DMS79 (cell line): ENCODE measurements at places on chromosomes 6 and 20.

DNA sequence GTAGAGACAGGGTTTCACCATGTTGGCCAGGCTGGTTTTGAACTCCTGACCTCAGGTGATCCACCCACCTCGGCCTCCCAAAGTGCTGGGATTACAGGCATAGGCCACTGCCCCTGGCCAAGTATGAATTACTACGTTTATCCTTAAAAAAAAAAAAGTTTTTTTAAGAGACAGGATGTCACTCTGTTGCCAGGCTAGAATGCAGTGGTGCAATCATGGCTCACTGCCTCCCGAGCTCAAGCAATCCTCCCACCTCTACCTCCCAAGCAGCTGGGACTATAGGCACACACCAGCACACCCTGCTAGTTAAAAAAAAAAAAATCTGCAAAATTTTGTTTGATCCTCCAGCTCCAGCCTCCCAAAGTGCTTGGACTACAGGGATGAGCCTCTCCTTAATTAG is 23.1 kb downstream of the IYD start:
- no peak for DNase-seq

DNA sequence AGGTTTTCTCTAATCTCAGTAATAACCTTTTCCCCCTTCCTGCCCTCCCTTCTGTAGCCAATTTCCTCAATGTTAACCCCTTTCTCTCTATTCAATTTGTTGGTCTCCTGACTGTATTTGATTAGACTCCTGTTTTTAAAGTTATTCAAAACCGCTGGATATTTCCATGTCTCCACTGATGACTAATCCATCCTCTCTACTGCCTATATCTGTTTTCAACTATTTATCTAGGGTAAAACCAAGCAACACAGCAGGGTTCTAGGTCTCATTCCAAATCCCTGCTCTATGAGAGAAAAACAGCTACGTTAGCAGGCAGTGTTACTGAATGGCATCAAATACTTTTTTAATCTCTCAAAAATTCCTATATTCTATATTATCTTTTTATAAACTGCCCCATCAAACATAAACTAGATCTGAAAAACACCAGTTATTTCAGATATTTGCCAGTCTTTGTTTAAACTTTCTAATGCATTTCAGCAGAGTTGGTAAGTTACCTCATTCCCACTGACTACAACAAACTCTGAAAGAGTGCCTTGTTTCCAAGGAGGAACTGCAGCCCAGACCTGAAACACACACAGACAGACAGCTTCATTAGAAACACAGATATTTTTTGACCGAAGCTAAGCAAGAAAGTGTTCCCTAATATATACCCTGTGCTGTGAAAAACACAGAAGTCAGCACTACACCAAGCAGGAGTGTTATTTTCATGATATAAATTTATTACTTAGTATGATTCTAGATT is 8.2 kb downstream of the RTN4IP1 start:
- no peak for DNase-seq

DNA sequence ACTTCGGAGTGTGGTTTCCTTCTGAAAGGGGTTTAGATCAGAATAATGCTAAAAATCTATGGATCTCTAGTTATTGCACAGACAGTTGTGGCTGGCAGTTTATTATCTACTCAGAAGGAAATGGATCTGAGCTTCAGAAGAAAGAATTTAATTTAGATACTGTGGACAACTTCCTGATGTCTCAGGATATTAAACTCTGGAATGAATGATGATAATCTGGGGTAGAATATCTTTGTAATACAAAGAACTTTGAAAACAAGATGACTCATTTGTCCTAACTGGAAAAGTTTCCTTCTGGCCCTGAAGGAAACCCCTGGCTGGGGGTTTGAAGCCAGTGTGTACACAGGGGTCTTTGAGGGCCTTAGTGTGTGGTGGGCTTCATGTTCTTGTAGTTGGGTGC is 78.0 kb downstream of the EDN3 start:
- DNase-seq = no peak

GRCh38 chr20:61932199-61932592 is 133.5 kb downstream of the TAF4 start:
- no peak for DNase-seq

- no peak for DNase-seq
Observed at GRCh38 chr20:37243937-37244571, 17.6 kb downstream of the GHRH start.

DNA sequence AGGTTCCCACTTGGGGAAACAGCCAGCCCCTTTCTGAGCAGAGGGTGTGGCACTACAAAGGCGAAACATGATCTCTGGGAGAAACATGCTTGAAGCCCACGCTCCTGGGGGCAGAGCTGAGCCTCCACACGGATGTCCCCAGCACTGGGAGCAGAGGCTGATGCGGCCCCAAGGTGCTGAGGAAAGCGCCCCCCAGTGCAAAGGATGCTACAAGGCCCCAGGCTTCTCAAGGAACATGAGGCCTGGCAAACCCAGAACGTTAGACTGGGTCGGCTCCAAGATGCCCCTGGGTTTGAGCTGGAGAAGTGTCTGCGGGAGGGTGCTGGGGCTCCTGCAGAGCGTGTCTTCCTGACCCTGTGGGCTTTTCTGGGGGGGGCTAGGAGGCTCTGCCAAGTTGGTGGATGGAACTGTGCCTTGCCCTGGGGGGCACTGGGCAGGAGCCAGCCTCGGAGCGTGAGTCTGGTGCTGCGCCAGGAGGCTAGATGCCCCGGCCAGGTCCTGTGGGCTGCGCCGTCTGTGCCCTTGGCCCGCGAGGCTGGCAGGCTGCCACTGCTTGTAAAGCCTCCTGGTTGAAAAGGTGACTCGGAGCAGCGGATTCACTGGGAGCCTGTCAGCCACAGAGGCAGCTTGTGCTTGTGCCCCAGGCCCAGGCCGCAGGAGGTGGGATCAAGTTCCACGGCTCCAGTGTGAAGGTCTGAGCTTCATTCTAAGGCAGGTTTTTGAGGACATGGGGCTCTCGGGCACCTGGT is 8.1 kb downstream of the SYNJ2 start:
- peak; percentile 94 for DNase-seq

- DNase-seq = no peak
Observed at GRCh38 chr6:158713469-158713868, 63.6 kb downstream of the SYTL3 start.

- DNase-seq = no peak
Observed at GRCh38 chr20:15342991-15343523, 1005.6 kb upstream of the FLRT3 start.

DNA sequence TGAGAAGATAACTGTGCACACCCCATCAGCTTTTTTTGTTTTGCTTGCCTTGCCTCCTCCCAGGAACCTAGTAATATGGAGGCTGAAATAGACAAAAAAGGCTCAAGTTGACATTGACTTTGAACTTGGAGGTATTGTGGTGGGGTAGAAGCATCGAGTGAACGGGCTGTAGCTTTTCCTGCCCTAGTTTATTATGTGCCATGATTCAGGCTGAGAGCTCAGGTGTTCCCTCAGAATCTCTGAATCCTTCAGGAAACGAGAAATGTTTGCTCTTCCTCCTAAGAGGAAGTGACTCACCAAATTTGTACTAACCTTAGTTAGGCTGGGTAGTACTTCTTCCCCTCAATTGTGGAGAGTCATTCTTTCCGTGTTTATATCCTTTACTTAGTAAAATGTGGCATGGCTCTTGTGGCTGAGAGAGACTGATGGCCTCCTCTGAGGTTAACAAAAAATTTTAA is 98.8 kb downstream of the SASH1 start:
- no peak for DNase-seq

GRCh38 chr6:10838794-10839333 is 525 bp upstream of the MAK start:
- no peak for DNase-seq

DNA sequence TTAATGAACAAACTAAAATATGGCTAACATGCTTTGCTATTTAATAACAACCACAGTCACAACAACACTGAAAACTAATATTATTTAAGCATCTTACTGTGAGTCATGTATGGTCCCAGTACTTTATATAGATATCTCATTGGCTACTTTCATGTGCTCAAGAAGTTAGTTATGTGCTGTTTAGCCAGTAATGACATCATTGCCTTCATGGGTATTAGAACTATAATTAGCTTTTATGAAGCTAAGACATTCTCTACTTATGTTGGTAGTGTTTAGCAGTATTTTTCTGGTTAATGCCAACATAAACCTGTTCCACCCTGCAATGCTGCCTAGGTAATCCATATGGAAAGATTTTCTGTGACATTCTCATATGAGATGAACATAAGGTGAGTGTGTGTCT is 56.1 kb downstream of the ADGRG6 start:
- DNase-seq = no peak

- DNase-seq = no peak
Observed at GRCh38 chr20:43022568-43022967, 167.1 kb downstream of the PTPRT start.

DNA sequence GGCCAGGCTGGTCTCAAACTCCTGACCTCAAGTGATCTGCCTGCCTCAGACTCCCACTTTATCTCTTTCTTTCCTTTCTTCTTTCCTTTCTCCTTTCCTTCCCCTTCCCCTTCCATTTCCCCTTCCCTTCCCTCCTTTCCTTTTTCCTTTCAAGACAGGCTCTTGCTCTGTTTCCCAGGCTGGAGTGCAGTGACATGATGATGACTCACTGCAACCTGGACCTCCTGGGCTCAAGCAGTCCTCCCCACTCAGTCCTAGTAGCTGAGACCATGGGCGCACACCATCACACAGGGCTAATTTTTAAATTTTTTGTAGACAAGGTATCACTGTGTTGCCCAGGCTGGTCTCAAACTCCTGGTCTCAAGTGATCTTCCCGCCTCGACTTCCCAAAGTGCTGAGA is 377.6 kb upstream of the ZFP64 start:
- DNase-seq = no peak

- DNase-seq = no peak
Observed at GRCh38 chr20:29296256-29297230, 1960.9 kb upstream of the DEFB115 start.

DNA sequence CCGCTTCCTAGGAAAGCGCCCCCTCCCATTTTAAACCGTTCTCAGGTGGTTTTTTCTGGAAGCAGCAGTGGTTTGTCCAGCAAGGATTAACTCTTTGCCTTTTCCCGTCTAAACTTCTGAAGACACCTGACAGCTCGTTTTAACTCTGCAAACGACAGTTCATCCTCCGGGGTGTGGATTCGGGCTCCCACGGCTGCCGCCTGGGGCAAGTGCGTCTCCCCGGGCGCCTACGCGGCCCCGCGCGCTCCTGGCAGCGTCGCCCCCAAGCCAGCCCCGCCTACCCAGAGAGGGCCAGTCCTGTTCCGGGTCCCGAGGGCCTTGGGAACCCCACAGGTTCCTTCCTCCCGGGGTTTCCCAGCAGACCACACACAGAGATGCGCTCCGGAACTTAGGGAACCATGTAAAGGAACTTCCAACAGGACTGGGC is 54.4 kb downstream of the PRR18 start:
- no peak for DNase-seq

GRCh38 chr6:106534004-106534403 is 95.3 kb downstream of the RTN4IP1 start:
- DNase-seq = no peak

DNA sequence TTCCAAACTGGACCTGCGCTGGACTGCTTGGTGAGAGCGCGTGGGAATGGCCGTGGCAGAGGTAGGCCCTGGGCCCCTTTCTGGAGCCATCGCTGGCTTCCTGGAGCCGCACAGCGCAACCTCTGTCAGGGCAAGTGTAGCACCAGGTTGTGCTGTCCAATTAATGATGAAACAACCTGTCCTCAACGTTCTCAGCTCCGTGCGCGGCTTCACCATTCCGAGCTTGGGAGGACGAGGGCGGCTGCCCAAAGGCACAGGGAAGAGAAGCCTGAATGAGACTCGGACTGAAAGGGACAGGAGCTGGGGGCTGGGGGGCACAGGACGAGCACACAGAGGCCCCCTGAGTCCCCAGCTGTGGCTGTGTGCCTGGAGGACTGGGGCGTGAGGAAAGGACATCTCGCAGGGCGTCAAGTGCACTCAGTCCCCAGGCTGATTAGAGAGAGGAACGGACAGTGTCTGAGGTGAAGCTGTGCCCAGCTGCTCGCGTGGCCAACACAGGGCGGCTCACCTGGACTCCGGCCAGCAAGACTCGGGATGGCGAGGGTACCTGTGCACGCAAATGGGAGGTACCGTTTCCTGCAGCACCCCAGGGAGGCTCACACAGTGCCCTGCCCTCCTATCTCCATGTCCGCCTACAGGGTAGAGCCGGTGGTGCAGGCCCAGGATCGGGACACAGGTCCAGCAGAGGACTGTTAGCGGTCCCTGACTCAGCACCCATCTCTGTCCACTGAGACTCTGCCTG is 403.3 kb downstream of the TAF4 start:
- DNase-seq = no peak

DNA sequence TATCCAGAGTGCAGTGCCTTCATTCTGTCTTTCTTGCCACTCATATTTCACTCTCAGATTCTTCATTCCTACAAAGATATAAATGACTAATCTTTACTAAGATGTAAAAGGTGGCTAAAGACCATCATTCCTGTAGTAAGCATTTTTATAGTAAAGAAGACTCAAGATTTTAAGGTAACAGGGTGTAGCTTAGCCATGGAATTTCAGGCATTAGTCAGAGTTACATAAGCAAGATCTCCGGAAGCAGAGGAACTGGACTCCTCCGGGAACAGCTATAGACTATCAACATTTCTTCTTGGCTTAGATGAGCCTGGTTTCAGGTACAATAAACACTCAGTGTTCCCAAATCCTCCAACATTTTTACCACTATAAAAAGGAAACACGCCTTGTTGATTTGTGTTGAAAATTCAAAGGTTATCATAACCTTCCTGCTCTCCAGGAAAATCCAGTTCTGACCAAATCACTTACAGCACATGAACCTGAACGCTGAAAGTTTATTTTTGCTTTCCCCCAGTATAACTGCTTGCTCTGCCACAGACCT is 23.7 kb downstream of the SERPINB1 start:
- DNase-seq = no peak

- no peak for DNase-seq
Observed at GRCh38 chr20:39269493-39270217, 307.5 kb downstream of the DHX35 start.

DNA sequence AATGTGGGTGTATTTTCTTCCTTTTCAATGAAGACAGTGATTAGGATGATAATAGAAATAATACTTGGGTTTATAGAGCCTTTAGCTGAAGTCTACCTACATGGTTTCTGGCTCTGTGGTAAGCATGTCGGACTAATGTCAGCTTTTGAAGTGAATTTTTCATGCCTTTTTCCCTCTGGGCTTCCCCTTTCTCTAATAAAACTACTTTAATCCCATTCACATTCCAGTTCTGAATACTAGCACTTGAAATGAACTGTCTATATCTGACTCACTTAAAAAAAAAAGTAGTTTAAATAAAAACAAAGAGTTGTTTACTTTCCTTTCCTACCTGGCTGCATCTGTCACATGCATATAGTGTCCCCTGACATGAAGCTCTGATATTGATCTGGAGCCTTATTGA is 545.9 kb upstream of the FLRT3 start:
- DNase-seq = no peak

GRCh38 chr6:2816158-2816557 is 25.5 kb downstream of the SERPINB1 start:
- DNase-seq = no peak

GRCh38 chr6:52667572-52667971 is 3.3 kb upstream of the TMEM14A start:
- no peak for DNase-seq

- no peak for DNase-seq
Observed at GRCh38 chr6:107786179-107786578, 37.9 kb downstream of the SCML4 start.
